ENCODE measurements at places on chromosomes 5 and 9. TPM values are rescaled to one million over a fixed set of nuclear protein-coding genes. Genes with fewer than 3 reads are reported as not detected.

SLC45A2 gene
- not detected for total RNA-seq

DNA sequence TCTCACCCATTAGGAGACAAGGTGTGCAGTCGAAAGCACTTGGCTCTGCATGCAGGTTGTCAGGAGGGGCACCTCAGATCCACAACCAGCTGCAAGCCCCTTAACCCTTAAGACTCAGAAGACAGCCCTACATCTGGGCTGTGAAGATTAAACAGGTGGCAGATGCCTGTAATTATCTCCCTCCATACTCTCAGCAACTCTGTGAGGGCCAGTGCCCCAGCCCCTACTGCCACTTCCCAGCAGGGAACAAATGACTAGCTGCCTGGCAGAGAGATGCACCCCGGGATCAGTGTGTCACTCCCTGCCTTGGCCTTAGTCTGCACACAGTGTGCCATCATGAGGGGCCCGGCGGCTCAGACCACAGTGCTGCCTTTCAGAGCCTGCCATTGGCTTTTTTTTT is 42.0 kb downstream of the CRB2 start:
- DNase-seq: no peak

DNA sequence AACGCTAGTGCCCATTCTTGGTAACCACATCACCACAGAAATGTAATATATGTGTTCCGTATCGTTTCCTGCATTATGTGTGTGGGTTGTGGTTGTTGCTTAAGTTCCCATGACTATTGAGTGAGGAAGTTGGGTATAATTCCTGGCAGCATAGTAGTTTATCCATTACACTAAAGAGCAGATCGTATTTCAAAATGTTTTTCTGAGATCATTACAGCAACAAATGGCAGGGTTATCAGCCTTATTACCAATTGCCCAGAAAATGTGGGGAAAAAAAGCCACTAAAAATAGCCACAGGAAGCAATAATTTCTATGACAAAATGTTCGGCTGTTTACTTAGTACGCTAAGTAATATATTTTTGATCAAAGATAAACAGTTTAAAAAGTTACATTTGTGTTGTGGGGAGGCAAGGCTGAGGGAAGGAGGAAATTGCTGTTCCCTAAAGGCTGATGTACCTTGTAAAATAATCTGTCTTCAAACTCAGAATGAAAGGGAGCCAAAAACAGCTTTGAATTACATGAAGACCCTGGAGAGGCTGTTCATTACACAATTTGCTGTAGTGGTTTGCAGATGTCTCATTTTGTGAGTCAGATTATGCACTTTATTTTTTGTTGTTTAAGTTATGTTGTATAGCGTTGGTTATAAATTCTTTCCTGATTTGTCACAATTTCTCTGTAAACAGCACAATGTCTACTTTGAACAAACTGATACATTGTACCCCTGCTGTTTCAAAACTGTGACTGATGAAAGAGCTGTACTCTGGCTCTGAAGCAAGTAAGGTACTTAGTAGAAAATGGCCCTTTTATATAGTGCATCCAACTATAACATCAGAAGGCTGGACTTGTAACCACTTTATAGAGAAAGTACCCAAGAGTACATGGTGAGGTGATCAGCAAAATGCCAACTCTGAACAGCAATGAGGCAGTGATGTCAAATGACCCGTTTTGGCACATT is 1028.5 kb downstream of the NR2F1-AS1 start:
- DNase-seq: no peak

GRCh38 chr5:154098465-154098864 is 59.7 kb downstream of the MFAP3 start:
- DNase-seq: no peak

DNA sequence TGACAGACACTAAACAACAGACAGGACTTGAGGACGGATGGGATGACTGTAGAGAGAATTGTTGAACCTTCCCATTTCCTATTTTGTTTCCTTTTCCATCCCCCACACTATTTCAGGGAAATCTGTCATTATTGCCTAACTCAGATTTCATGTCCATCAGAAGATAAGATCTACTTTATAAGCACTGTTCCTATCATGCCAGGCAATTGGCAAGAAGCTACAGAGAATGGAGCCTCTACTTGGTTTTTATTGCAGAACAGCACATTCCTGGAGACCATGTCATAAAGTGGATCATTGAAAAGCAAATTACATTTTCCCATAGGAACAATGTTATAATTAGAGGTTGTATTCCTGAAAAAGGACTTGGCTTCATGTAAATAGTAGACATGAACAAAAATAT is 173.7 kb upstream of the KIF2A start:
- DNase-seq: no peak

DNA sequence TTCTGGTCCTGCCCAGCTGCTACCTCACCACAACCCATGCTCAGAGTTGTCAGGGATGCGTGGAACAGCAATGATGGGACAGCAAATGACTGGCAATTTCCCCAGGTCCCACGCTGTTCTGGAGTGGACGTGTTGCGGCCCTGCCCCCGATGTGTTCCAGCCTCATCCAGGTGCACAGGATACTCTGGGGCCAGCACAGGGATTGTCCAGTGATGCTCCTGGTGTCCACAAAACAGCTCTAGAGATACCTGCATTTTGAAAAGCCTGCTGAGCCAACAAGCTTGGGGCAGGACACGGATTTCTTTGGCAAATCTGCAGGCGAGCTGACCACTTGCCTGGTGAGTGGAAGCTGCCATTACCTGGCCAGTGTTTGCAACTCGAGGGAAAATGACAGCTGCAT is 88.7 kb downstream of the ANKRD33B start:
- DNase-seq: no peak

- DNase-seq: no peak
Measured at GRCh38 chr5:138439477-138440158, 761 bp downstream of the REEP2 start.

Data from CD4-positive, CD25-positive, alpha-beta regulatory T cell (primary cell).